CD4-positive, alpha-beta T cell treated with Interleukin-15 for 1 hour (primary cell): ENCODE measurements at places on chromosomes 2 and 18.
A peak's percentile ranks its signal among the peaks of the same experiment; 100 is the strongest.

GRCh38 chr18:8615397-8616027, 6.3 kb downstream of the RAB12 start:
- peak; percentile 23 for DNase-seq

DNA sequence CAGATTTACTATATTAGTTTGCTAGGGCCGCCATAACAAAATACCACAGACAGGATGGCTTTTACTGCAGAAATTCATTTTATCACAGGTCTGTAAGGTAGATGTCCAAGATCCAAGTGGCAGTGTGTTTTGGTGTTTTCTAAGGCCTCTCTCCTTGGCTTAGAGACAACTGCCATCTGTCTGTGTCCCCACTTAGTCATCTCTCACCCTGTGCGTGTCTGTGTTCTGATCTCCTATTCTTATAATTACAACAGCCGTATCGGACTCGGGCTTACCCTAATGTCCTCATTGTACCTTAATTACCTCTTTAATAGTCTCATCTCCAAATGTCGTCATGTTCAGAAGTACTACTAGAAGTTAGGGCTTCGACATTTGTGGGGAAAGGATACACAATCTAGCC, 362.3 kb upstream of the CDH19 start:
- no peak for DNase-seq

- no peak for DNase-seq
Measured at GRCh38 chr2:84904717-84905174, 710 bp upstream of the TMSB10 start.

DNA sequence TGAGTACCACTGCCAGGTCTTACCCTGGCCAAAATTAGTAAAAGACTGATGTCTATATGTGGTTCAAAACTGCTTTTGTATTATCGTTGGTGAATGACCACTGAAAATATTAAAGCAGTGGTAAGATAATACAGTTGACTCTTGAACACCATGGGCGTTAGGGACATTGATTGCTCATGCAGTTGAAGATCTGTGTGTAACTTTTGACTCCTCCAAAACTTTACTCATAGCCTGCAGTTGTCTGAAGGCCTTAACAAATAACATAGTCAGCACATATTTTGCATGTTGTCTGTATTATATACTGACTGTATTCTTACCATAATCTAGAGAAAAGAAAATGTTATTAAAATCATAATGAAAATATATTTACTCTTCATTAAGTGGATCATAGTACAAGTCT, 5.8 kb upstream of the ANKRD12 start:
- no peak for DNase-seq

- no peak for DNase-seq
Measured at GRCh38 chr18:3952031-3952430, 502.1 kb downstream of the TGIF1 start.

- no peak for DNase-seq
Measured at GRCh38 chr2:45040786-45041185, 31.5 kb upstream of the SIX2 start.

DNA sequence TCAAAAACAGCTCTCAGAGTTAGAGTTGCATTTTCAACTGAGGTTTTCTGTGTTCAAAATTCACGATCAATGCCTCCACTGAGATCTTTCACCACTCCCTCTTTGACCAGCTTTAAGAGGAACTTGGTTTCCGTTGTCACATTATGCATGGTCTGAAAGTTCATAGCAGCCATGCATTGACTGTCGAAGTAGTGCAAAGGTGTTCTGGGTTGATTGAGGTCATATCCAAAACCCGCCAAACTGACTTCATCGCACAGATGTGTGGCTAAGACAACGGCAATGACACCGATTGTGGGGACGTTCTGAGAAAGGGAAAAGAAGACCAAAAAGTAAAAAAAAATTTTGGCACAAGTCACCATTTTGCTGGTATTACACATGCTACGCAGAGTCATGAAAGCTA, 48.7 kb downstream of the ST3GAL5 start:
- DNase-seq = no peak

DNA sequence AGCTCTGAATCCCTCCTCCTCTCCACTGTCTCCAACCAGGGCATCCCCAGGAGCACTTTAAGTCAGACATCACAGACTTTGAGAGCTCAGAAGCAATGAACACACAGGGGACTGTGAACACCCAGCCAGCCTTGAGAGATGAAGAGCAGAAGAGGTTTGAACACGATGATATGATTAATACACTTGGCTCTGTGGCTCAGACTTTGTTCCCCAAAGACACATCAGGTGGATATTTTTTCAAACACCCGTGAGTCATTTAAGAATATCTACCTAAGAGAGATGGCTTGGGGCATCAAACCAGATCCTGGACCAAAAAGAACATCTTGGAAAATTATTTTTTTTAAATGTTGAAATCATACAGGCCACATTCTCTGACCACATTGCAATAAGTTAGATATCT, 134.9 kb upstream of the OTOS start:
- DNase-seq = no peak

DNA sequence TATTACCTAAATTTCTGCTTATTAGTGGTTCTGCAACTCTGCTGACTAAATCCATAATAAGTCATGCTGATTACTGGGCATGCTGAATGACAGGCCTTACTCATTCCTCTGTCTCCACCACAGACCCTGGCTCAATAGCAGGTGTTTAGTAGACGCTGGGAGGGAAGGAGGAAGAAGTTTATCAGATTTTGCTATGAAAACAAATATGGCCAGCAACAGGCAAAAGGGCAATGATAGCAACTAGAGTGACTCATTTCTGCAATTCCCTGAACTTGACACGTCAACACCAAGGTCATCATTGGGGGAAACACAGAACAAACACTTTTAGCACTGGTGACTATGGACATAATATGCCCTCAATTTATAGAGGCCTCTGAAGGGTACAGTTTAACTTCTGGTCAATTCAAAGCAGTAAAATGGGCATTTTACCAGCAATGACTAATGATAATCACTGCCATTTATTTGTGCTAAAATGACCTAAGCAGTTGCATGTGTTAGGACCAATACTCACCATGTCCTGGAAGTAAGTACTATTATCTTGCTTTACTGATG, 35.2 kb downstream of the TMEM163 start:
- DNase-seq = no peak

GRCh38 chr2:167471734-167472133, 583.5 kb downstream of the XIRP2 start:
- no peak for DNase-seq

DNA sequence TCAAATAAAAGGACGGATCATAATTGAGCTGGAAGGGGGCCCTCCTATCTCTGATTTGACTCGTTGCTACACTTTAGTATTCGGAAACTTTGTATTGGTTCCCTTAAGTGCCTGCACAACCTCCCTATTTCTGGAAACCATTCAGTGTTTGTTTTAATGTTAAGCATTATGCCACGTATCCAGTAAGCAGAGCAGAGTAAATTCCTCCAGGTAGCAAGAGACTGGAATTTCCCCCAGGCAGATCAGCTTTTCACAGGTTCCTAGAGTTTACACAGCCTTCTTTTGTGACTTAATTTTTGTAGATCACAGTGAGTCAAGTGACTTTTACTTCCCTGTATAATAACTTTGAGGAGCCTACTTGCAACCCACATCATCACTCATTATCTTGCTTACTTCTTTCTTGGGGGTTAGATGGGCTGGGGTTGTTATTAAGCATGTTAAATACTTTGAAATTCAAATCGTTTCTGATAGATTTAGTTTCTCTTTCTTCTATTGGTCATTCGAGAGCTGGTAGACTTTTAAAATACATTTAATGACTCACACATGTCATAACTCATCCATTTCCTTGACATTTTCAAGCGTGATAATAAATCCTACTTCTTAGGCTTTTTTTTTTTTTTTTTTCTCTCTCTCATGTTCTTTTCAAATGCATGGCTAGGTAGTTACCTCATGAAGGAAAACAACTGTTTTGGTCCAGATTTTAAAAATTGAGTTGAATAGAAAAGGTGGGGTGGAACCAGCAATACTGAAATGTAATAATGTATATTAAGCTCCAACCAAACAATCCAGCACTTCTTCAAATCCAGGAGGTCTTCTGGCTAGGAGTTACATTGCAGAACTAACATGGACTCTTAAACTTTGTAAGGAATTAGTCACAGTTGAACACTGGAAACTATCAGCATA, 219.3 kb downstream of the NEDD4L start:
- DNase-seq = no peak

DNA sequence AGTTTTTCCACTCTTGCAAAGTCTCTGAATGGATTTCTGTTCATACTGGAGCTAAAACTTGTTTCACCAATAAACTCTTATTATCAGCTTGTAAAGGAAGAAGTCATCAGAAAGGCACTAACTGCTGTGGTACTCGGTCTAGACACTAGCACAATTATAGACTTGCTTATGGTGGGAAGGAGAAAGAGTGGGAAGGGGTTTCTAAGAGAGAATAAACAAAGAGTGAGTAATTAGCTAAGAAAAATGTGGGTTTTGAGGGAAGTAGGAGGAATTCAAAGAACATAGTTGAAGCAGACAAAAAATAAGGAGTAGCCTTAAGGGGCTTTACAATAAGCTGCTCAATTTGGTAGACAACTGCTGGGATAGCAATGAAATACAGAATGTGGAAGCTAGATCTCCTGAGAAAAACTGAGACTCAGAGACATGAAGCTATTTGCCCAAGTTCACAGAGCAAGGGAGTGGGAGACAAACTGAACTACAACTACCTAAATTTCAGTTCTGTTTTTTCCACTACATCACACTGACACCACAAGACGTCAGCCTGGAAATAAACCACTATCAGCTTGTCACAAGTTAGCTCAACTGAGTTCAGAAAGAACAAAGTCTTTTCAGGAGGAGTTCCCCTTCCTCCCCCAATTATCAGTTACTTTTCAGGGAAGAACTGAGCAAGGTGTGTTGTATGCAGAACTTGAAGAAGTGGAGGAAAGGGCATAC, 59.7 kb downstream of the MAP4K3 start:
- peak; percentile 41 for DNase-seq

DNA sequence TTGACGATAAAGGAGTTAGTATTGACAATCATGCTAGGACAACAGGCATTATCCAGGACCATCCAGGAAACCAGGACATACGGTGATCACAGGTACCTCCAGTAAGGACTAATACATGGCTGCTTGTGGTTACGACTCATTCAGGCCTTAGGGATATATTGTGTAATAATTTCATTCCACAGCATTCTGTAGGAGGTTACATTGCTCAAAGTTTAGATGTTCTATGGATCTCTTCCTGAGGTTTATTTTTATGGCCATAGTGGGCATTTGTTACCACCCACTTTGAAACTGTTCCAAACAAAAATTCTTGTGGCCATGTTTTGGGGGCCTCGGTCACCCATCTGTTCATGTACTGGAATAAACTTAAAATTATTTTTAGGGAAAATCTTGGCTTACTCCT, 431.6 kb downstream of the METTL4 start:
- no peak for DNase-seq

DNA sequence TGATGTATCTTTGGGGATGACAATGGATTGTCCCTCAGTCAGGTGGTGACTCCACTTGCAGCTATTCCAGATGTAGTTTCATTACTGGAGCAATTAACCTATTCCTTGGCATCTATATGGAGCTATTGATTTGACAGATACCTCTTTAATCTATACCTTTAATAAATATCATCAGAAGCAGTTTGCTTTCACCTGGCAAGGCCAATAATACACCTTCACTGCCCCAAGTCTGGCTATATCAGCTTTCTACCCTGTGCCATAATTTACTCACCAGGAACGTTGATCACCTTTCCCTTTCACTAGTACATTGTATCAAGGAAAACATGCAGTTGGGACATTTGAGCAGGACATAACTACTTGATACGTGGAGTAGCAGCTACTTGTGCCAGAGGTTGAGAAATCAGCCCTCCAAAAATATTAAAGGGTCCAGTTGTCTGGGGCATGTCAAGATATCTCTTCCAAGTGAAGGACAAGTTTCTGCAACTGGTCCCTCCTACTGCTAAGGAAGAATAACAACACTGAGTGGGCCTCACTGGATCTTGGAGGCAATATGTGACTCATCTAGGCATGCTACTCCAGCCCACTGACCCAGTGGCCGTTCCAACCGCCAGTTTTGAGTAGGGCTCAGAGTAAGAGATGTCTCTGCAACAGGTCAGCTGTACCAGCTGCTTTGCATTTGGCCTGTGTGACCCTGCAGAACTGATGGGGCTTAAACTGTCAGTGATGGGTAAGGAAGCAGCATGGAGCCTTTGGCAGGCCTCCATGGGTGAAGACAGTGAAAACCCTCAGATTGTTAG, 67.0 kb downstream of the PSMG2 start:
- no peak for DNase-seq

DNA sequence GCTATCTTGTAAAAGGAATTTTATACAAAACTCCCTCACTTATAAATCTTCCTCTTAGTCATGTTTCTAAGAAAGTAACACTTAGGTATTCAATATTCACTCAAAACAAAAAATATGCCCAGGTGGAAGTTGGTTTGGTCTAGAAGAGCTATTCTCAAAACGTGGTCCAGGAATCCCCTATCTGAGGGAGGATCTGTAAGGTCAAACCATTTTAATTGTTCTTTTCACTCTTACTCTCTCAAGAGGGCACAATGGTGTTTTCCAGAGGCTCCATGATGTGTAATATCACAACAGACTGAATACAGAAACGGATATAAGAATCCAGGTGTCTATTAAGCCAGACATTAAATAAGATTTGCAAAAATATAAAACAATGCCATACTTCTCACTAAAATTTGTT, 9.9 kb downstream of the MOB1A start:
- DNase-seq = no peak

- DNase-seq = peak; percentile 80
Measured at GRCh38 chr2:174778085-174778981, 14.1 kb upstream of the CHRNA1 start.

GRCh38 chr2:2771721-2772411, 440.8 kb upstream of the MYT1L start:
- no peak for DNase-seq
